ENCODE measurements at places on chromosomes 6 and 20.

- no peak for DNase-seq
These were observed 11.4 kb upstream of the KIF25 start for GRCh38 chr6:167985911-167986595.

DNA sequence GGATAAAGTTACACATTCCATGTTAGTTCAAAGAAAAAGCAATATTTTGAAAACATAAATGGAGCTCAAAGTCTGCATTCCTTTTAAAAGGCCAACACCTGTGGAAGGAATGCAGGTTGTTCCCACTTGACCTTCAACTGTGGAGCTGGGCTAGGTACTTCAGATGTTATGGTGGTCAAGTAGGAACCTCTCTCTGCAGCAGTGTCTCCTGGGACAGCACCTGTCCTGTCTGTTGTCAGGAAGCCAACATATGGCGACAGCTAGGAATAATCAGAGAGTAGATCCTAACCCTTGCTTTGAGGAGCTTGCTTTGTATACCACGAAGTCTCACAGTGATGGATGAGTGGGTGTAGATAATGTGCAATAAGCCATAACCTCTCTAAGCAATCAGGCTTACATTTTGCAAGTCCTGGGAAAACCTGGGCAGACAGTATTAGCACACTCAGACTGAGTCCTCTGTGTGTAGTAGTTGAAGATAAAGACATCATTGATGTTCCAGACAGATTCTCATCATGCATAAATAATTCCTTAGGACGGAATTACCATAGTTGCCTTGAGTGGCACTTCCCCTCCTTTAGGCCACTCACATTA, 347.5 kb downstream of the PRL start:
- DNase-seq, result no peak

DNA sequence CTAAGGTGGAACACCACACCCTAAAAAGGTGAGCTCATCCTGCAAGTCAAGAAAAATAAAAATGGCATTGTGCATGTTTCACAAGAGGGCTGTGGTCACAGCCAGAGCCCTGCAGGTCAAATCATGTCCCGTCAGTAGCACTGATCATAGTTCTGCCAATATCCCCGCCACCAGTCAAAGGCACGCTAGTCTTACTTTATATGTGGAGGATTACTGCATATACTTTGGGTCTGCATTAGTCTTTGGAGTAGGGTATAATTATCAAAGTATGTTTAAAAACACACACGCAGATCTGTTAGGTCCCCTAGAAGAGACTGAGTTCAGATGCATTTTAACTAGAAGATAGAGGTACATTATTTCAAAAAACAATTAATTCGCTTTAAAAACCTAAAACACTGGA, 1.8 kb downstream of the PERP start:
- no peak for DNase-seq

DNA sequence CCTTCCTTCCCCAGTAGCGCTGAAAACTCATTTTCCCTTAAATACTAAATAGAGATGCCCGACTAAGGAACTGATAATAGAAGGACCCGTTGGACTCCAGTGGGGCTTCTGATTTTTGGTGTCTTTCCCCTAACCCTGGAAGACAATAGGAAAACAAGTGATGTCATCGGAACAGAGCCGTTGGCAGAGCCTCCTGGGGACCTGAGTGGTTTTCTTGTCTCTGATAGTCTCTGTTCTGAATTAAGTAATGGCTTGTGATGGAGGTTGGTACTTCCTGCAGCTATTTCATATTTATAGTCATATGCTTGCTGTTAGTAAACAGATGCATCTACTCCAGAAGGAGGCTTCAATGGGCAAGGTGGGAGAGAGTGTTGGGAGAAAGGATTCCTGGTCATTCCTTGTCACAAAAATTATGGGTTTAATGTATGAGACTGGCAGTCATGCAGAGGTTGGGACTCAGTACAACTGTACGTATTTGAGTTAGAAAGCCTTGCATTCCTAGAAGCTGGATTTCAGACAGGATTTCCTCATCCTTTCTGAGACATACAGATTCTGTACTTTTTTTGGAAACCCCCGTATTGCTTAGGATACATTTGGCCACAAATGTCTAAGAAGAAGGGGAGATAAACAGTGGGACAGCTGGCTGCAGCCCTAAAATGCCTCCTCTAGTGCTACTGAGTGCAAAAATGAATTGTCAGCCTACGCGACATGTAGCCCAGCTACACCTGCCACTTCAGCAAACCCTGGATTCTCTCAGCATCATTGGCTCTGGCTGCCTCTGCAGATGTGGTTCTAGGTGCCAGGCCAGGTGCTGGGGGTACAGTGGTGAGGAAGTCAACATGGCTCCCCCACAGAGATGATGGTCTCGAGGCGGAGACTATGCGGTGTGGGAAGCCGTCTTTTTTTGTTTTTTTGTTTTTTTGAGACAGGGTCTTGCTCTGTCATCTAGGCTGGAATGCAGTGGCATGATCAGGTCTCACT, 38.1 kb downstream of the CDS2 start:
- DNase-seq, result no peak

GRCh38 chr6:4853349-4853748, 77.1 kb downstream of the CDYL start:
- DNase-seq, result no peak

DNA sequence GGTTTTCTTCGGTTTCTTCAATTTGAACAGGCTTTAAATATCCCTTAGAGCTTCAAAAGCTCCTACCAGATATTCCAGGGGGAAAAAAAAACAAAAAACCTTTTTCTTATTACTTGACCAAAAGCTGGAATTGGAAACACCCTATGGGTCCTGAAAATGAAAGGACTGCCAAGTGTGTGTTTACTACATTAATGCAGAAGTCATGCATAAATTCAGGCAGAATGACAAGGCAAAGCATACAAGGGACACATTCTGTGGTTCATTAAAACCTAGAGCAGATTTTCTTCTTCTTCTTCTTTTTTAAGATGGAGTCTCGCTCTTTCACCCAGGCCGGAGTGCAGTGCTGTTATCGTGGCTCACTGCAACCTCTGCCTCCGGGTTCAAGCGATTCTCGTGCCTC, 119.1 kb downstream of the GMDS start:
- no peak for DNase-seq

DNA sequence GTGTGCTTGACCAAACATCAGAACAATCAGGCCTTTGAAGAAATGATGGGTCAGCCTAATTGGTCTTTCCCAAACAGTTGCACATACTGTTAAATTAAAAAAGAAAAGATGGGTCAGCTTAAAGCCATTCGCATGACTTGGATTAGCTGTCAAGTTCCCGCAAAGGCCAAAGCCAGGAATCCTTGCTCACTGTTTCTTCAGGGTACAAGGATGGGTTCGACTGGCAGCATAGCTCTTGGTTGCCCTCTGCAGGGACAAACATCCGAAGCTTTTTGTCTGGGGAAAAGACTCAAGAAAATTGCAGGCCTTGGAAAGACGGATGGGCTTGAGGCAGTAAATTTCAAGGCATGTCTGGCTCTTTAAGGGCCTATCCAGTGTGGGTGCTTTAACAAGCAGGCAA, 168.0 kb downstream of the HDGFL1 start:
- no peak for DNase-seq

DNA sequence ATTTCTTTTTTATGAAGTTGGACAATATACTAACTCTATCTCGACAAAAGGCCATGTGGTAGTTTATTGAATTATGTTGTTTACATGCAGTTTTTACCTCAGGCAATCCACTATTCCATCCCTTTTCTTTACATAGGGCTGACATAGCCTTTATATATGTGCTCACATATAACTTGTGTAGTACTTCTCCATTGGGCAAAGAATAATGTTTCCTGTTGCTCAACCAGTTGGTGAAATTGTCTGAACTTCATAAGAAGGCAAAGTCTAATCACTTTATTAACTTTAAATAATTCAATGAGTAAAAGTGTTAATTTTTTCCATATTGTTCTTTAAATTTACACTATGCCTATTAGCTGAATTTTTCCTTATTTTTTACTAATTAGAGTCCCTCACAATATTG, 1272.1 kb downstream of the EPHA7 start:
- DNase-seq, result no peak

- no peak for DNase-seq
These were observed 73.8 kb upstream of the GATA5 start for GRCh38 chr20:62549499-62550086.

- no peak for DNase-seq
These were observed 685.3 kb upstream of the MARCKS start for GRCh38 chr6:113171882-113172281.

DNA sequence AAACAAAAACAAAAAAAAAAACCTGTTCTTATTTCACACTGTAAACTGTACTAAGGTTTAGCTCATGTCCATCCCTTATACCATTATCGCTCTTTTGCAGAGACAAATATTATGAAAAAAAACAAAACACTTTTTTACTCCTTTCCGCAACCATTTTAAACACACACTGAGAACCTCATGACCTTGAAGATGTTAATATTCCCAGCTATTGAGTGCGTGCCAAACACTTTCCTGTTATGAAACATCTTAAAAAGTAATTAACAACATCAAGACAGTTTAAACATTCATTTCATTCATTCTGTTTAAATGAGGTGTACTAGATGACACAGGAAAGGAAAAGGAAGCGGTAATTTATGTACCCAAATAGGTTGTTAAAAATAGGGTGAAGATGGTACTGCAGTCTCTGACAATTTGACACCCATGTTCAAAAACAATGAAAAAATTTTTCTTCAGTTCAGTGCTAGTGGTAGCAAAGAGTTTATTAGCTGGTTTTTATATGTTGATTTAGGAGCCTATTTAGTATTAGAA, 3.9 kb upstream of the ARHGAP18 start:
- no peak for DNase-seq

DNA sequence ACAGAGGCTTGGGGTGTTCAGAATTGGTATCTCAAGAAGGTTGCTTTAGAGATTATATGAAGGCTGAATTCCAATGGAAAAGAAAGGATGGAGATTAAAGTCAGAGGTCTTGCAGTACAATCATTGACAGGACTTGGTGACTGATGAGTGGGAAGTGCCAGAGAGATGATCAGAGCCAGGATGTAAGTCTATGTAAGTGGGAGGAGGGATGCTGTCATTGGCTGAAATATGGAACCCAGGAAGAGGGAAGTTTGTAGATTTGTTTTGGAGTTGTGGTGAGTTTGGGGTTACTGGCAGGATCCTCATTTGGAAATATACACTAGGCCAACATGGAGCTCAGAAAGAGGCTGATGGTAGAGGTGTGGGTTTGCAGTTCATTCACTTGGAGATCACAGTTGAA, 23.8 kb upstream of the TNFAIP3 start:
- no peak for DNase-seq

DNA sequence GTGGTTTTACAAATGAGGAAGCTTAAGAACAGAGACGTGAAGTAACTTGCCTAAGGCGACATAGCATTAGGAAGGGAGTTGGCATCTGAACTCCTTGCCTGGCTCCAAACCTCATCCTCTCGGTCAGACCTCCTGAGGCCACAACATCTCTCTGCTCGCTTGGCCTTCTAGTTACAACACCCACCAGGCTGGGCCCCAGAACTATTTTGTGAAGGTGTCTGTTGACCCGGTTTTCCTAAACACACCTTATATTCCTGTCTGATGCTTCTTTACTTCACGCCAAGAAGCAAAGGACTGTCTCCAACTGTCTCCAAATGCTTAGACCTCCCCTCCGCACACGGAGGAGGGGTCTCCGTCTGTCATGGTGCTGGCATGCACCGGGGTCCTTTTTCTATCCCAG, 326.6 kb downstream of the THBS2 start:
- no peak for DNase-seq

- no peak for DNase-seq
These were observed 35.7 kb upstream of the ZNF391 start for GRCh38 chr6:27352850-27353249.

- no peak for DNase-seq
These were observed 67.9 kb downstream of the ZHX3 start for GRCh38 chr20:41249411-41250281.

DNA sequence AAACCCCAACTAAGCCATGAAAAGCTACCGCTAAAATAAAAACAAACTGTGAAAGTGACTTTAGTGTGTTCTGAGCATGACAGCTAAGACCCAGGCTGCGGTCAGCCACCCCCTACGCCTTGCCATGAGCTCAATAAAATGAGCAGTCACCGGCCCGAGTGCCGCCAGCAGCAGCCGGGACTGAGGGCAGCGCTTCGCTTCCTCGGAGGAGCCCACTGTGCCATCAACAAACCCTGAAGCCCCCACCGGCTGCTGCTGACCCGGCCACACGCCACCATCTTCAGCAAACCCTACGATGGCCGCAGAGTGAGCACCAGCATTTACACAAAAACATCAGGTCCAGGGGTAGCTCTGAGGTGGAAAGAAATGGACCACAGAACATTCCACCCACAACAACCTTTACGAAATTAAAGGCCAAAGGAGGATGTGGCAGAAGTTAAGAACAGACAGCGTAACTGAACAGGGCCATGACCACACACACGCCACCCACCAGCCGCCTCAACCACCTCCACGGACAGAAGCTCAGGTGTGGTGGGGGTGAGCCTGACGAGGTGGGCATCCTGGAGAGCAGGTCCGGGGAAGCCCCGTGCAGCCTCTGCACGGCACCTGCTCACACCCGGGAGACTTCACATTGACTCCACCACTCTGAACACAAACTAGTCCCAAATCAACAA, 67.0 kb downstream of the THBS2 start:
- no peak for DNase-seq

GRCh38 chr6:132261354-132261753, 139.9 kb downstream of the MOXD1 start:
- DNase-seq, result no peak

DNA sequence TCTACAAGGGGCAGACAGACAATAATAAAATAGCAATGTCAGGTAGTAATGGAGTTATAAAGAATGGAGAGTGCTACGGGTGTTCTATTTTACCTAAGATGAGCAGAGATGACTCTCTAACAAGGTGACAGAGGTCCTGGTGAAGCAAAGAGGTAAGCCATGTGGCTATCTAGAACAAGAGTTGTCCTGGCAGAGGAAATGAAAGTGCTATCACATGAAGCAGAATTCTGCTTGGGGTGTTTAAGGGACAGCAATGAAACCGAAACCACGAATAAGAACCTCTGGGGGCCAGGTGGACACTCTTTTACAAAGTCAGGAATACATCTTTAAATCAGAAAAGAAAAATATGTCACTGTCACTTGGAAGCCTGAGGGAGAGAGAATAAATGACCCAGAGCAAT, 37.9 kb upstream of the IRAK1BP1 start:
- DNase-seq, result no peak

DNA sequence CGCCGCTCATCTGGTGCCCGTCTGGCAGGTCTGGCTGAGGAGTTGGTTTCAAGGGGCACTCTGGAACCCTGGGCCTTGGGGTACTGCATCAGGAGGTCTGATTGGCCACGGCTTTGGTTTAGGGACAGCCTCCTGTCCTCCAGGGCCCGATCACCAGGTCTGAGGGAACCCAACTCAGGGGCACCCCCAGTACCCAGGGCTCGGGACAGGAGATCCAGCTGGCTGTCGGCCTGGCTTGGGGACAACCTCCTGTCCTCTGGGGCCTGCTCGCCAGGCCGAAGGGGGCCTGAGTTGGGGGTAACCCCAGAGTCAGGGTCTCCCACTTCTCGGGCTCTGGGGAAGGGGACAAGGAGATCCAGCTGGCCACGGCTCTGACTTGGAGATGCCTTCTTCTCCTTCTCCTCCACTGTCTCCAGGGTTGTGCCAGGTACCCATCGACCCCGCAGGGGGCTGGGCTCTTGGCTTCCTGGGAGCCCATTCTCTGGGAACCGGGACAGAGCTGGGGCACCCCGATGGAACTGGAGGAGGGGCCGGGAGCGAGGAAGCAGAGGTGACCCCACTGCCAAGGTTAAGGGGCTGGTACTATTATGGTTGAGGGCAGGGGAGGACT, 2.4 kb upstream of the EIF6 start:
- DNase-seq, result no peak
